ENCODE measurements at places on chromosomes 13 and 19. TPM values are rescaled to one million over a fixed set of nuclear protein-coding genes. Genes with fewer than 3 reads are reported as not detected.

Gene ADGRE3
- not detected for total RNA-seq

Gene LSR
- total RNA-seq, result 211 TPM

Gene THSD1
- total RNA-seq, result 0.76 TPM

Gene ANO8
- total RNA-seq, result 22.9 TPM

Gene LGALS14
- not detected for total RNA-seq

Gene LGI4
- total RNA-seq, result 0.32 TPM

Gene CRLF1
- total RNA-seq, result 43.0 TPM

Gene PSG3
- total RNA-seq, result not detected

Gene OR10H1
- 0.17 TPM for total RNA-seq

Gene CYP4F8
- not detected for total RNA-seq

Gene DIAPH3
- 22.8 TPM for total RNA-seq

Gene RYR1
- total RNA-seq, result 4.1 TPM
